ENCODE measurements at places on chromosomes 2 and 18.

DNA sequence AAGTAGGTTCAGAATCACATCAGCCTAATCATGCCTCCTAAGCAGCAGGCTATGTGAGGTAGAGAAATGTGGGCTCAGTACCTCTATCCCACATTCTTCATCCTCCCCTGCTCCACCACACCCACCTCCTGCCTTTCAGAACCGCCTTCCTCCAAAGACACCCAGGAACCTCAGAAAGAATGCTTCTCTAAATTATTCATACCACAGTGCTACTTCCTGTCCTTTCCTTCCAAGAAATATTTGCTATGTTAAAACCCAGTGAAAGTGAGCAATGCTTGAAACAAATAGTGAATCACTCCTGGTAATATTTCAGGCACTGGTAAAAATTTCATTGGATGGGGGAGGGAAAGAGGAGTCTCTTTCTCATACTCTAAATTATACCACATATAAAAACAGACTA, 24.0 kb upstream of the CREB1 start:
- DNase-seq: peak; percentile 73

- DNase-seq: no peak
These were observed 87.2 kb downstream of the LONRF2 start for GRCh38 chr2:100235098-100235497.

DNA sequence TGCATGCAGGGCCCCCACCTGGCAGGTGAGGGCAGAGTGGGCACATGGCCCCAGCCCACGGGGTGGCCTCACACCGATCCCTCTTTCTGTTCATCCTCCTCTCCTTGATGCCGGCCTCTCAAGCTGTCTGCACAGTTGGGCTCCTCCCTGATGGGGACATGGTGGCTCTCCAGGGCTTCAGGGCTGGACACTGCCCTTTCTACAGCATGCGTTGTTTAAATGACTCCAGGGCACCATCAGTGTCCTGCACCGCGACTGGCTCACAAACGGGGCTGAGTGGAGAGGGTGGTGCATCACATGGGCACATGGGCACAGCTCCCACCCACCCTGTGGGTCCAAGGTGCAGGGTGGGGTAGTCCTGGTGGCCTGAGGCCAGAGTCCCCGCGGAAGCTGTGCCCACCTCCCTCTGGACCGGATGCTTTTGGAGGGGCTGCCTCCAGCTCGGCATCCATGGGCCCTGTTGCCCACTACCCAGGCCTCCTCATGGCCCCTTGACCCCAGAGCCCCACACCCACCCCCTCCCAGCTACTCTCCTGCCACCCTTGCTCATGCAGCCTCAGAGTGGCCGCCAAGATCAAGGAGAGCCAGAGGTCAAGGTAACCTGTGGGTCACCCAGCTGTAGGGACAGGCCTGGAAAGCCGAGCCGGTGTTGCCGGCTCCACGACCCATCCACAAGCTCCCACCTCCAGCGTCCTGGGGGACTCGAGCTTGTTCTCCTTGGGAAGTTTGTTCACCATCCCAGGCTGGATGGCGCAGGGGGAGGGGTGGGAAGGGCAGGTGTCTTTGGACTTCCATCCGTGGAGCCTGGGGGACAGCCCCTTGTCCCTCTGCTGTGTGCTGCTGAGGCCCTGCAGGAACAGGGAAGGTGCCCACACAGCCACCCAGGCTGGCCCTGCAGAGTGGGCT, 12.3 kb upstream of the SNED1 start:
- no peak for DNase-seq

GRCh38 chr18:36901277-36901701, 72.4 kb downstream of the KIAA1328 start:
- no peak for DNase-seq

GRCh38 chr2:186460465-186460864, 25.6 kb upstream of the ZC3H15 start:
- DNase-seq: peak; percentile 35

- no peak for DNase-seq
These were observed 32.5 kb upstream of the FHOD3 start for GRCh38 chr18:36265015-36265414.

GRCh38 chr18:79554945-79555645, 124.5 kb upstream of the CTDP1 start:
- DNase-seq: no peak

GRCh38 chr2:120219291-120219690, 3.9 kb downstream of the TMEM185B start:
- DNase-seq: no peak

DNA sequence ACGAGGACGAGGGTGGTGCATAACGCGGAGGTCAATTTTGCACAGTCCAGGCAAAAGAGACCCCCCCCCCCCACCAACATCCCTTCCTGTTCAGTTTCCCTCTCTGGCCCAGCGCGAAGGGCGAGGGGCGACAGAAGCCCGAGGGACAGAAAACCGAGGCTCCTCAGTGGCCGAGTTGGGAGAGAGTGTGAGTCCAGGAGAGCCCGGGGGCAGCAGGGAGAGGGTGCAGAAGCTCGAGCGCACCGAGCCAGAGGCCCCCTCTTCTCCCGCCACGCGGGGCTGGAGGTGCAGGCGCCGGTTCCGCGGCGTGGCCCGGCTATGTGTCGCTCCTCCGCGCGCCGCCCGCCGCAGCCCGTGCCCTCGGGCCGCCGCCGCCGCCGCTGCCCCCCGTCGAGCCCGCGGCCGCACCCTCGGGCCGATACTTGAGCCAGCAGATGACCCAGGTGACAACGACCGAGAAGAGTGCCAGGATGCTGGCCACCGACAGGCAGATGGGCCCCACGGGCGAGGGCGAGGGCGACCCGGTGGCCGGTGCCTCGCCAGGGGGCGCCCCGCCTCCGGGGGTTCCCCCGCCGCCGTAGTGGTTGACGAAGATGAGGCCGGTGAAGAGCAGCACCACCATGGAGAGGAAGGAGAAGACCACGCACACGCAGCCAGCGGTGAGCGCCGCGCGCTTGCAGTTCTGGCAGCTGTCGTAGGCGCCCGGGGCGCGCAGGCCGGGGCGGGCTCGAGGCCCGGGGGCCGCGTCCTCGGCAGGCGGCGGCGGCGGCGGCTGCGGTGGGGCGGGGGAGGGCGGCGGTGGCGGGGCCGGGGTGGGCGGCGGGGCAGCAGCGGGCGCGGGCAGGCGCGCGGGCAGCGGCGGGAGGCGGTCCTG, 20.2 kb upstream of the PAX3 start:
- no peak for DNase-seq

GRCh38 chr2:11024259-11024645, 112.5 kb downstream of the KCNF1 start:
- DNase-seq: no peak

GRCh38 chr2:122831649-122832048, 1076.2 kb downstream of the TSN start:
- DNase-seq: no peak

- peak; percentile 27 for DNase-seq
These were observed 53.4 kb downstream of the LIMS1 start for GRCh38 chr2:108587621-108588020.

GRCh38 chr2:237553948-237554347, 12.4 kb upstream of the PRLH start:
- no peak for DNase-seq

- DNase-seq: no peak
These were observed 151.0 kb downstream of the OSR1 start for GRCh38 chr2:19207452-19207851.
